ENCODE measurements at places on chromosomes 5 and 9. TPM values are rescaled to one million over a fixed set of nuclear protein-coding genes. Genes with fewer than 3 reads are reported as not detected.

GRCh38 chr9:25003686-25004085 lies 458.0 kb upstream of the IZUMO3 start:
- H3K4me1 ChIP-seq: no peaks in the 10 kb centered on the region
- no peaks in the 10 kb centered on the region for H3K36me3 ChIP-seq
- H3K27me3 ChIP-seq: no peaks in the 10 kb centered on the region
- DNase-seq: no peak
- H3K27ac ChIP-seq: no peak overlapping the region

Gene FRMPD1
- total RNA-seq: not detected

Gene IFNE
- not detected for total RNA-seq

DNA sequence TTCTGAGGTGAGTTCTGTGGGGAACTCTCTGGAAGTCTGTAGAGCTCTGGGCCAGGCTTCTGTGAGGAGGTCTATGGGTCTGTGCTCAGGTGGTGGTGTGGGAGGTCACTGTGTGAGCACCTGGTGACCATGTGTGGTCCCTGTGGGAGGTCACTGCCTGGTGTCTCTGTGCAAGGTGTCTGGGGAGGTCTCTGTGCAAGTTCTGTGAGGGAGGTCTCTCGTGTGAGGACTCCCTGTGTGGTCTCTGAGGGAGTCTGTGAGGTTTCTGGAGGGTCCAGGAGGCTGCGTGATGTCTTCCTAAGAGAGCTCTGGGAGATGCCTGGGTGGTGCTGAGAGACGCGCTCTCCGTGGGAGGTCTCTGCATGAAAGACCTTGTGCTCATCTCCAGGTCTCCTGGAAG lies 6.0 kb upstream of the SPATA31E1 start:
- DNase-seq: no peak
- peaks cover 7% of the 10 kb centered on the region for H3K27me3 ChIP-seq
- no peak overlapping the region for H3K27ac ChIP-seq
- H3K4me1 ChIP-seq: peaks cover 4% of the 10 kb centered on the region
- no peak overlapping the region for H3K4me3 ChIP-seq

- no peaks in the 10 kb centered on the region for H3K4me1 ChIP-seq
- H3K36me3 ChIP-seq: peaks cover 5% of the 10 kb centered on the region
- DNase-seq: no peak
- H3K27ac ChIP-seq: no peak overlapping the region
- no peak overlapping the region for H3K4me3 ChIP-seq
These were observed 4.5 kb downstream of the HCN1 start for GRCh38 chr5:45691656-45692055.

Gene FOXD4
- not detected for total RNA-seq

GRCh38 chr9:700365-701282 lies 140.9 kb upstream of the DMRT1 start:
- H3K36me3 ChIP-seq: no peaks in the 10 kb centered on the region
- no peak overlapping the region for H3K27ac ChIP-seq
- no peaks in the 10 kb centered on the region for H3K27me3 ChIP-seq
- no peak overlapping the region for H3K4me3 ChIP-seq

DNA sequence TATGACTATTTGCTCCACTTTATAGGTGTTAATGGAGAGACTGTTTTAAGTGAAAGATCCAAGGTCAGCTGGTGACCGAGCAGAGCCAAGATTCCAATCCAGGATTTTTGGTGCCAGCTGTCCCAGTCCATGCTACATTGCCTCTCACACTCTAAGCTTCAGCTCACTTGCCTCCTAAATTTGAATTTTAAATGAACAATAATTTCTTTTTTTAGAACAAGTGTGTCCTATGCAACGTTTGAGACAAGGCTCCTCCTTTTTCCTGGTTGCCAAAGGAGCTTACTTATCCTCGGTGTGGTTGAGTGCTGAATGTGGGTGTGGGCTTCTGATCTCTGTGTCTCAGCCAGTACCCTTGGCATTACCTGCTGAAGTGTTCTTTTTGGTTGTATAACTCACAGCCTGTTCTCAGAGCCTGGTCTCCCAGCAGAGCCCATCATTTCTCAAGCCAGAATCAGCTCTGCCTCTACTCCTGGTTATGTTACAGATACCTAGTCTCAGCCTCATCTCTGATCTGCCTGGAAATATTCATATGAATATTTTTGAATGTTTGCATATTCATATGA lies 4.0 kb upstream of the PRRC1 start:
- no peak overlapping the region for H3K4me3 ChIP-seq
- H3K27ac ChIP-seq: no peak overlapping the region
- H3K36me3 ChIP-seq: peaks cover 2% of the 10 kb centered on the region
- H3K4me1 ChIP-seq: peaks cover 5% of the 10 kb centered on the region
- peaks cover 19% of the 10 kb centered on the region for H3K27me3 ChIP-seq

Gene IGFBPL1
- total RNA-seq: not detected

DNA sequence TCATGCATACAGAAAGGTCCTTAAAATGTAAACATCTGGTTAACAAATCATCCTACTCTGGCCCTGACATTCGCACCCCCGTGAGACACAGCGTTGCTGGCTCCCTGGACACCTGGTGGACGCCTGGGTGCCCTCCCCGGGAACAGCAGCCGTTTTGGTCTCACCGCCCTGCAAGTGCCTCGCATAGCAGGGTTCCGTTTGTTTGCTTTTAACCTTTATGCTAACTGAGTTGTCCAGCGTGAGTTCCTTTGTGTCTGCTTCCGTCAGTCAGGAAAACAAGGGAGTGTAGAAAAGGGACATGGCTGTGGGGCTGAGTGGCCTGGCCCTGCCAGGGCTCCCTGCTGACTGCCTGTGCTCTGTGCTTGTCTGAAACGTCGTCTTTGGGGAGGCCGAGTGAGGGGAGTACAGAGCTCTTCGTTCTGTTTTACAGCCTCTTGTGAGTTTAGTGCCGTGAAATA lies 91.8 kb upstream of the CACNA1B start:
- no peak overlapping the region for H3K4me3 ChIP-seq
- H3K36me3 ChIP-seq: peaks cover 25% of the 10 kb centered on the region
- no peaks in the 10 kb centered on the region for H3K27me3 ChIP-seq
- DNase-seq: no peak

Gene PKD2L2
- total RNA-seq: not detected

Gene NFX1
- total RNA-seq: 38.6 TPM

GRCh38 chr9:130215341-130216119 lies 43.3 kb downstream of the NCS1 start:
- H3K27me3 ChIP-seq: no peaks in the 10 kb centered on the region
- H3K4me3 ChIP-seq: no peak overlapping the region
- no peaks in the 10 kb centered on the region for H3K4me1 ChIP-seq
- no peaks in the 10 kb centered on the region for H3K36me3 ChIP-seq
- no peak overlapping the region for H3K27ac ChIP-seq

Gene IL13
- 14.9 TPM for total RNA-seq

DNA sequence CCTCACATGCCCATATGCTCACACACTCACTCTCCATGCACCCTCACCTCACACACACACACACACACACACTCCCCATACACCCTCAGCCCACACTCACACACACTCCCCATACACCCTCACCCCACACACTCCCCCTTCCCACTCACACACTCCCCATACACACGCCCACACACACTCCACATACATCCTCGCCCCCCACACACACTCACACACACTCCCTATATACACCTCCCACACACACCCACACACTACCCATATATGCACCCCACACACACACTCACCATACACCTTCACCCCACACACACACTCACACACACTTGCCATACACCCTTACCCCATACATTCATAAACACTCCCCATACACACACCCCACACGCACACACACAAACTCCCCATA lies 550.7 kb upstream of the DAP start:
- DNase-seq: no peak
- no peaks in the 10 kb centered on the region for H3K27me3 ChIP-seq
- no peak overlapping the region for H3K4me3 ChIP-seq
- H3K4me1 ChIP-seq: no peaks in the 10 kb centered on the region
- no peaks in the 10 kb centered on the region for H3K36me3 ChIP-seq

Gene PHAX
- 43.2 TPM for total RNA-seq

Gene TRPM6
- 0.02 TPM for total RNA-seq

DNA sequence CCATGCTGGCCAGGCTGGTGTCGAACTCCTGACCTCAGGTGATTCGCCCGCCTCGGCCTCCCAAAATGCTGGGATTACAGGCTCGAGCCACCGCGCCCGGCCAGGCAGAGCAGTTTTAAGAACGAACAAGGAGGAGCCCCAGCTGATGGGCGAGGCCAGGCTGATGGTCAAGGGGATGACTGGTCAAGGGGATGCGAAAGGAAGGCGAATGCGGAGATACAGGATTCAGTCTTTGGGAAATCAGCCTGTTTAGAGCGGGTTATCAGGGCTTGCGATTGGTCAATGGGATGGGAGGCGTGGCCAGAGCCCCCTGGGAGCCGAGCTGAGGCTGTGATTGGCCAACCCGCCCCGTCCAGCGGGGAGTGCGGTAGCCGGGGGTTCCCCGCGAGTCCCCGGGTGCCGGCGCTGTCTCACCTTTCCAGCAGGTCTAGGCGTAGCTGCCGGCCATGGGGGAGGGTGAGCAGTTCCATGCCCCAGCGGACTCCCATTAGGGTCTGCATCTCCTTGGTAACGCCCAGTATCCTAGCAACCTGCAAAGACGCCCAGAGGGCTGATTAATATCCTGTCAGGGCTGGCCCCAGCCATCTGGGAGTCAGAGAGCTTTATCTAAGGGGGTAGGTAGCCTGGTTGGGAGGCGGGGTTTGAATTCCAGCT lies 7.5 kb upstream of the TOR2A start:
- H3K4me3 ChIP-seq: no peak overlapping the region
- no peak for DNase-seq
- H3K4me1 ChIP-seq: no peaks in the 10 kb centered on the region
- peaks cover 24% of the 10 kb centered on the region for H3K36me3 ChIP-seq
- no peak overlapping the region for H3K27ac ChIP-seq

DNA sequence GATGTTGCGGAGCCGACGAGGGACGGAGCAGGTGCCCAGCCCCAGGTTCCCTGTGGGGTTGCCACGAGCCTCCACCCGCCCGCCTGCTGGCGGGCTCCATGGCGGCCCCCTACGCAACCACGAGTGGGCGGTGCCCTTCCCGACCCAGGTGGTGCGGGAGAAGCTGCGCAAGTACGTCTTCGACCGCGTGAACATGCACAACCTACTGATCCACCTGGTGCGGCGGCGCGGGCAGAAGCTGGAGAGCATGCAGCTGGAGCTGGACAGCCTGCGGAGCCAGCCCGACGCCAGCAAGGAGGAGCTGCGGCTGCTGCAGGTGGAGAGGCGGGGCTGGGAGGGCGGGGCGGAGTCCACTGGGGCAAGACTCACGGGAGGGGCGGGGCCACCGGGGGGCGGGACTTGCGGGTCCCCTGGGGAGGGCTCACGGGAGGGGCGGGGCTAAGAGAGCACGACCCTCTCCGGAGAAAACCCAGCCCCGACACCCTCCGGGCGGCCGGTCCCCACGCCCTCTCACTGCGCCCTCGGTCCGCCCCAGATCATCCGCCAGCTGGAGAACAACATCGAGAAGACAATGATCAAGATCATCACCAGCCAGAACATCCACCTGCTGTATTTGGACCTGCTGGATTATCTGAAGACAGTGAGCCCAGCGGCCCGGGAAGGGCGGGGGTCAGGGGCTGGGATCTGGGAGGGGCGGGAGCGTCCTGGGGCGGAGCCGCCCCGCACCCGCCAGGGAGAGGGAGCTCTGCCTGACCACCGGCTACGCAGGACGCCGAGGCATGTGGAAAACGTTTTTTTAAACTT lies 3.9 kb downstream of the CCDC183 start:
- peak overlapping the region; percentile 72 for H3K4me3 ChIP-seq
- peaks cover 9% of the 10 kb centered on the region for H3K27me3 ChIP-seq
- DNase-seq: peak; percentile 91
- no peak overlapping the region for H3K27ac ChIP-seq

Gene PCDHGA7
- 0.07 TPM for total RNA-seq

DNA sequence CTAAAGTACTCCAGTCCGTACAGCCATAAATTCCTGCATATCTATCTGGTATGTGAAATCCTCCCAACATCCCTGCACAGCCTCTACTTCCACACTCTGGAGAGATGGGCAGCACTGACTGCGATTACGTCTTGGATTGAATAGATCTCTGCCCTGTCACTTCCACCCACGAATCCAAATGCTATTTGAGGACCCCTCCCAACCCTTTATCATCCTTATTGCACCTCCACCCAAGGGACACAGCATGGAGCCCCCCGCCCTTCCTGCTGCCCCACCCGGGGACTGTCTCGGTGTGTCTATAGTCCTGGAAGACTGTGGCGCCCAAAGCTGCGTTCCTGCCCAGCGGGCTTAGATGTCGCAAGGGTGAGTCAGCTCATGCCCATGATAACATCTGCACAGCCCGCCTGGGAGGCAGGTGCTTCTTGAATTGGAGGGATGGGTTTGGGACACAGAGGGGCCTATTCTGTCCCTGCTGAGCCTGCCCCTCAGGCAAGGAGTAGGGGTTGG lies 105.7 kb upstream of the HAND1 start:
- H3K36me3 ChIP-seq: no peaks in the 10 kb centered on the region
- no peaks in the 10 kb centered on the region for H3K4me1 ChIP-seq
- H3K27me3 ChIP-seq: peaks cover 14% of the 10 kb centered on the region
- H3K27ac ChIP-seq: no peak overlapping the region

DNA sequence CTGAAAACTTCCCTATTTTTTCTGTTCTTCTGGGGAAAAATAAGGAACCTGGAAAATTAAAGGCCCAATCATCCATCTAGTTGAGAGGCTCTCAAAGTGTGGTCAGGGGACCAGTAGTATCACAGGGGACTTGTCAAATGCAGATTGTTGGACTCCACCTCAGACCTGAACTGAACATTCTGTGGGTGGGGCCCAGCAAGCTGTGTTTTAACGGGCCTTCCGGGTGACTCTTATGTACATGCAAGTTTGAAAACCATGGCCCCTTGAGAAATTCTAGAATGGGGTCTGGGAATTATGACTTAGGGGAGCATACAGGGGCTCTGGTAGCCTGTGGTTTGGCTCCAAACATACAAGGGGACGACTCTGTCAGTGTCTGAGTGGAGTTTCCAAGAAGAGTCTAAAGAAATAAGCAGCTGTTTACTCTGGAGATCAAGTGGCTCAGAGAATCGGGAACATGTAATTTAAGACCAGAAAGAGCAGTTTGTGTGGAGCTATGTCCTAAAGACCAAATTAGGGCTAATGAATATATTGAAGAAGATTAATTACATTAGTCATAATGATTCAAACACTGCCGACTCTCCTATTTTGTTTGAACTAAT lies 177.4 kb downstream of the SLC28A3 start:
- H3K36me3 ChIP-seq: no peaks in the 10 kb centered on the region
- H3K27me3 ChIP-seq: peaks cover 20% of the 10 kb centered on the region

GRCh38 chr5:117188211-117188610 lies 613.6 kb upstream of the SEMA6A start:
- H3K27ac ChIP-seq: no peak overlapping the region
- no peak overlapping the region for H3K4me3 ChIP-seq
- H3K36me3 ChIP-seq: no peaks in the 10 kb centered on the region
- no peaks in the 10 kb centered on the region for H3K27me3 ChIP-seq
- no peak for DNase-seq

All from activated CD4-positive, alpha-beta memory T cell treated with anti-CD3 and anti-CD28 coated beads for 36 hours (primary cell).